Kidney glomerular epithelial cell (primary cell): ENCODE measurements at places on chromosomes 5 and 9.
A peak's percentile ranks its signal among the peaks of the same experiment; 100 is the strongest.

DNA sequence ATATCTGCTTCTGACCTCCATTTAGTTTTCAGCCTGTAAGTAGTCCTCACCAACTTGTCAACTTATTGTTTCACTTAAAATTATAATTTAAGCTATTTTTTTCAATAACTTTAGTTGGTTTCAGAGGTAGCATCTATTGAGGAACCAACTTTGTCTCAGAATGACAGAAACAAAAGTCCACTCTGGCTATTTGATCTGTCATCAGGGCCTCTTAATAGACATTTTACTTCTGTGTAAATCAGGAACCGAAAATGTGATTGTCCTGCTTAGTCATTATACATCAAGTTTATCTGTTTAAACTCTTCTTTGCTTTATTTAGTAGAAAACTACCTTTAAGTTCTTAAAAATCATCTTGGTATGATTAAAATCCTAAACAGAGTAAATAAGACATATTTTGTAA, 820.8 kb upstream of the EDIL3 start:
- no peak for DNase-seq

DNA sequence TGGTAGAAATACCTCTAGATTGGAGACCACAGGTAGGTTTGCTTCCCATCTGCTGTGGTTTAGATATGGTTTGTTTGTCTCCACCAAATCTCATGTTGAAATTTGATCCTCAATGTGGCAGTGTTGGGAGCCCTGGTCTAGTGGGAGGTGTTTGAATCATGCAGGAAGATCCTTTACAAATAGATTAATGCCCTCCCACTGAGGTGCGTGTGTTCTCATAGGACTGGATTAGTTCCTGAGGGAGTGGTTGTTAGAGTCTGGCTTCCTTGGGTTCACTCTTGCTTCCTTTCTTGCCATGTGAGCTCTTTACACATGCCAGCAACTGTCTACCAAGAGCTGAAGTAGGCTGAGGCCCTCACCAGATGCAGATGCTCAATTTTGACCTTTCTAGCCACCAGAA, 391.1 kb upstream of the GRIA1 start:
- DNase-seq: no peak

- DNase-seq: peak; percentile 36
Observed at GRCh38 chr9:71446473-71447411, 321.6 kb downstream of the CEMIP2 start.

- DNase-seq: no peak
Observed at GRCh38 chr9:13069498-13069897, 210.0 kb downstream of the MPDZ start.

DNA sequence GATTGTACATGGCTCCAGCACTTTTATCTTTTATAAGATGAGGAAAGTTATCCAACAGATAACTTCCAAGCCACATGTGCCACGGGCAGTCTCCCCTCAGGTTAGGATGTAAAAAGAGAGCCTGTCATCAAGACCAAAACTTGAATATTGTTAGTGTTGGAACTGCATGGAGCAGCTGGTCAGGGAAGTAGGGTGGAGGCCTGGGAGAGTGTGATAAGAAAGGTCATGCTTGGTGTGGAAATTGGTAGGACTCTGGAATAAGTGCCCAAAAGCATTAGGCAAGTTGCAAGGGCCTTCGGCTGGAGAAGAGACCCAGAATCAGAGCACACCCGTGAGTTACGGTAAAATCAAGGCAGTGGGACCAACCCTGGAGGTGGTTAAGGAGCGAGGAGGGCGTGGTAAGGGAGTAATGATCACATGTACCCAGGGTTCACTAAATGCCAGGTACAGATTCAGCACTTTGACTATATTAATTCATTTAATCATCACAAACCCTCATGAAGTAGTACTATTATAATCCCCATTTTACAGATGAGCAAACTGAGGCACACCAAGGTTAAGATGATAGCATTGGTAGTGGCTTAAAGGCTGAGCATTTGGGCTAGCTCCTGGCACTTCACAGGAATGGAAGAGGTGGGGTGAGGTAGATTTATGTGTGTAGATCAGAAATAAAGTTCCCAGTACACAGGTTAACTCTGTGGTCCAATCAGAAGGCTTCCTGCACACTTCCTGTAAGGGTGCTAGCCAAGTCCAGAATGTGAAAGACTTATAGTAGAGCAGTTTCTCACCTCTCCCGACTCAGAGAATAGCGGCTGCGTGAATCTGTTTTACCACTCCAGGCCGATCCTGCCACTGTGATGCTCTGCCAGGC, 96.5 kb upstream of the ZNF608 start:
- DNase-seq: no peak

DNA sequence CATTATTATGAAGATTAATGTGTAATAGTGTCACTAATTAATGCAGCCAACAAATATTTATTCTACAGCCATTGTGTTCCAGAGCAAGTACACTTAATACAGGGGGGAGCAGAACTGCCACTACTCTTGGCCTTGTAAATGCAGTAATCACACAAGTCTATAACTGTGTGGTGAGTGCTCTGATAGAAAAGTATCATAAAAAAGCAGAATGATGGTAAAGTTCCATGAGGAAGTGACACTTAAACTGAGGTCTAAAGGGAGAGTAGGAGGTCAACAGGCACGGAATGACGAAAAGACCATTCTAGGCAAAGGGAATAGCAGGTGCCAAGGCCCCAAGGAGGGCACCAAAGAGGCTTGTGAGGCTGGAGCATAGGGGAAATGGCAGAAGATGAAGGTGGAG, 142.9 kb downstream of the OSTF1 start:
- no peak for DNase-seq

- no peak for DNase-seq
Observed at GRCh38 chr9:89723469-89724100, 118.8 kb downstream of the GADD45G start.

DNA sequence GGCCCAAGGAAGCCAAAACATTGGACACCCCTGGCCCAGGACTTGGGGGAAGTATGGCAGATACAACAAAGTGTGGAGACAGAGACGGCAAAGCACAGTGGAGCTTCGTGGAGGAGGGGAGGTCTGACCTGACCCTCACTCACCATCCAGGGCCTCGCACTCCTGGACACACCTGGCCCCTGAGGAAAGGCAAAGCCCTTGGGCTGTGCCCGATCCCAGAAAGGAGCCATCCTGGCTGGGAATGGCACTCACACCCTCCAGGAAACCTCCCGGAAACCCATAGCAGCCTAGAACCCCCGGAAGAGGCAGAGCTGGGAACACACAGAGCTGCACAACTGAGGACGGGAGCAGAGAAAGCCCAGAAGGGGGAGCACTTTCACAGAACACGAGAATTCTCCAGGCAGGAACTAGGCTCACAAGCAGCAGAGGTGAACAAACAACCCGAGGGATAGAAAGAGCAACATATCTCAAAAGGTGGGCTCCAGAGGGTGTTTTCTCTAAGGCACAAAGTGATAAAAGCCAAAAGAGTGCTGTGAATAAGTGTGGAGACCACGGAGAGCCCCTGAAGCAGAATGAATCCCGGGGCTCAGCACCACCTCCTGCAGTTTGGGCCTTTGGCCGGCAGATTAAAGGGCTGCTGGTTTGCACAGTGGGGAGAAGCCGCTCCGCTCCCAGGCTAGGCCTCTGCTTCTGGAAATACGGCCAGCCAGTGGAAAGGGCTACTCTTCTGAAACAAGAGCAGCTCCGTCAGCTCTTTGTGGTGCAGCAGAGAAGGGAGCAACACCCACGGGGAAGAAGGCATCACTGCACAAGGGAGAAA, 108.2 kb downstream of the UBE2R2 start:
- DNase-seq: peak; percentile 45

DNA sequence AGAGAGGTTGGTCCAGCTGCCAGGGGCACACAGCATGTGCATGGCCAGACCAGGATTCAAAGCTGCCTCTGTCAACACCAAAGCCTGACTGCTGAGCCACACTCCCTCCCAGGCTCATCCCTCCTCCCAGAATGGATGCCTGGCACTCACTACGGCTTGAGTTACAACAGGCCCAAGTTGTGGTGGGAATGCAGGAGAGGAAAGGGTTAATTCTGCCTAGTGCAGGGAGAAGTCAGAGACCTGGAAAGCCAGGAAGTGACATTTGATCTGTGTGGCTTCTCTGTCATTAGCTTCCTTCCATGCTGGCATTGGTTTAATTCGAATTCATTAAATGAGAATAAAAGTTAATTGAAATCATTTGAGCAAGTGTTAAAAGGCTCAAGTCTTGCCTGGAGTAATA, 150.0 kb downstream of the NSG2 start:
- no peak for DNase-seq

- DNase-seq: no peak
Observed at GRCh38 chr5:78235289-78235688, 59.2 kb downstream of the AP3B1 start.

DNA sequence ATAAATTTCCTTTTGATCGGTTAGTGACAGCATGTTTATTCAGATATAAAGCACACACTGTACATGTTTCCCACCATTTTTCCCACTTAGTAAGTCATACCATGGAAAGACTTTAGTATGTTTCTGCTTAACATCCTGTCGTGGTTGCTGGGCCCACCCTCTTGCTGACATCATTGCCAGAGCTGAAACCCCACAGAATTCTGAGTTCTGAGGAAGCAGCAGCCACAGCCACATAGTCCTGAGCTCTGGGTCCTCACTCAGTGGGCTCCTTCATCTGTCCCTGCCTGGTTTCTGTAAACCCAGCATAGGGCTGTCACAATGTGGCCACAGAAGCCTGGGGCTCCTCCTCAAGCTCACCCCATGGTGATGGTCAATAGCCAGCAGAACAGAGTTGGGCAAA, 441.5 kb downstream of the ENC1 start:
- no peak for DNase-seq

GRCh38 chr5:154285661-154286408, 95.3 kb downstream of the GALNT10 start:
- peak; percentile 86 for DNase-seq

DNA sequence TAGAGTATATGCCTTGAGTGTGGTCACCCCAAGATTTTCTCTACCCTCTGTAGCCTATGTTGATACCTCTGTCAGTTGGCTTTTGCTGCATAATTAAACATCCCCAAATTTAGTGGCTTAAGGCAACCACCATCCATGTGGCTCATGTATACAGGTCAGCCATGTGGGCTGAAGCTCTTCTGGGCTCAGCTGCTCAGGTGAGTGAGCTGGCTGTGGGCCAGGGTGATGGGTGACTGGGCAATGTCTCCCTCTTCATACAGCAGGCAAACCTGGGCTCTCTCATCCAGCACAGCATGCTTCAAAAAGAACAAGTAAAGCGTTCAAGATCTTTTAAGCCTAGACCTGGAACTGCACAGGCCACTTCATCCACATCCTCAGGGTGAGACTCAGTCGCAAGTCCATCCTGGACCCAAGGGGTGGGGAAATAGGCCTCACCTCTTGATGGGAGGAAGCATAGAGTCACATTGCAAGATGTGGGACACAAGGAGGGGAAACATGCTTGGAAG, 188.2 kb upstream of the TAS2R1 start:
- no peak for DNase-seq

- no peak for DNase-seq
Observed at GRCh38 chr5:39093352-39093751, 19.2 kb upstream of the RICTOR start.

DNA sequence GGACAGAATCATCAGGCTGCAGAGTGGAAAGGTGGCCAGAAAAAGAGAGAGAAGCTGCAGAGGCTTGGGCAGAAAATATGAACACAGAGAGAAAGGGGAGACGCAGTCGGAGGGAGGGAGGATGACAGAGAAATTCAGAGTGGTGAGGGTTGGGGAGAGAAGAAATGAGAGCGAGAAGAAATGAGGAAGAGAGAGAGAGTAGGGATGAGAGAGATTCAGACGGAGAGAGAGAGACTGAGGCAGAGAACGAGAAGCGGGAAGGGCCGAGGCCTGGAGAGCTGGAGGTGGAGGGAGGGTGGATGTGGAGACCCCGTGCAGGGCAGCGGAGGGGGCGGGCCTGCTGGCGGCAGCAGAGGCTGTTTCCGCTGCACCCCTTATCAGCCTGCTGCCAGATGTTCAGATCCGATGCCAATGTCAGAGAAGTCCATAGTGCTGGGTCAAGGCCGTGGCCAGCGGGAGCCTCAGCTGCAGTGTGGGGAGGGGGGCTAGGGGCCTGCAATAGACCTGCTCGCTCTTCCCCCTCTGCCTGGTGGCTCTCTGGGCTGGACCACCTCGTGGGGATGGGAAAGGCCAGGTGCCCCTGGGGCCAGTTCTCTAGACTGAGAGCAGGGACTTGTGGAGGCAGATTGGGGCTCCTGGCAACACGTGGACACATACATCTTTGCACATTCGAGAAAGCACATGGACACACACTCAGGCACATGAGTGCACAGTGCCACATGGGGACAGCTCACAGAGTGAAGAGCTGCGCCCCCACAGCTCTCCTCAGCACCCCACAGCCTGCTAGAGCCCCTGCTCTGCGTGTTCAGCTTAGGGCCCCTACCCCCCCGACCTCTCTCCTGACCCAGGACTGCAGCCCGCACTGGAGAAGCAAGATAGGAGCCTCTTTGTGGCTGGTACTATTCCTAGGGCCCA, 4.9 kb upstream of the NR5A1 start:
- DNase-seq: no peak

DNA sequence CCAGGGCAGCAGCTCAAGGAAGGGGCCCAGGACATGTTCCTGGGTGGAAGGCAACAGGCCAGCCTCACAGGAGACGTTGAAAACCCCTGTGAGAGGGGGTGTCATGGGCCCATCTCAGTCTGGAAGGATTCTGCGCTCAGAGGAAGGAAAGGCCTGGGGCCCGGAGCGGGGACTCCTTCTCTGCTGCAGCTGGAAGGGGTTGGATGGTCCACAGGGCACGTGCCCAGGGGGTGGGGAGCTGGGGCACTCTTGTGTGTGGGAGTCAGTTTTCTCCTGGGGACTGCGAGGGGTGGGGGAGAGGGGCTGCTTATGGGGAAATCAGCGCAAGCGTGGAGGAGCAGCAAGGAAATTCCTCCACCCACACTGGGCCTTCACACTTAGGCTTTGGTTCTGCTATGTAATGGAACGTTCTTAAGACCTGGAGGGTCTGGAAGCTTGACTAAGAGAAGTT, 2.9 kb upstream of the LPCAT1 start:
- no peak for DNase-seq
